ENCODE measurements at places on chromosomes 16 and 17.

GRCh38 chr16:79188115-79188738, 412.3 kb downstream of the MAF start:
- no peak for DNase-seq

GRCh38 chr16:19542138-19542821, 13.2 kb upstream of the VPS35L start:
- no peak for DNase-seq

GRCh38 chr17:609232-609810, 105.3 kb downstream of the VPS53 start:
- no peak for DNase-seq

DNA sequence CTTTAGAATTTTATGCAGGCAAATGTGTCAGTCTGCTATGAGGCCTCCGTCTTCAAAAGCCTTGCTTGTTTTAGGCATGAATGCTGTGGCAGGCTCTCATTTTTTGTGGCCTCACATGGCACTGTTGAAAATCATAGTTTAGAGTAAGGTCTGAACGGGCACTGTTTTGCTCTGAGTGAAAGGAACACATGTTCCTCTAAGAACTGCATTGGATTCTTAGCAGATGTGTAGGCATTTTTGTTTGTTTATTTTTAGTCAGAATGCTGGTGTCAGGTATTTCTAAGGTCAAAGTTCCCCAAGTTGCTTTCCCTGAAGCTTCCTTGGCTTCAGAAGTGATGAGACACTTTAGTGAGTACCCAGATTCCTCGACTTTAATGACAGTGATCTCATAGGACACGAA, 173.7 kb downstream of the HS3ST3B1 start:
- DNase-seq: no peak

GRCh38 chr17:27207073-27207513, 86.8 kb upstream of the WSB1 start:
- no peak for DNase-seq

DNA sequence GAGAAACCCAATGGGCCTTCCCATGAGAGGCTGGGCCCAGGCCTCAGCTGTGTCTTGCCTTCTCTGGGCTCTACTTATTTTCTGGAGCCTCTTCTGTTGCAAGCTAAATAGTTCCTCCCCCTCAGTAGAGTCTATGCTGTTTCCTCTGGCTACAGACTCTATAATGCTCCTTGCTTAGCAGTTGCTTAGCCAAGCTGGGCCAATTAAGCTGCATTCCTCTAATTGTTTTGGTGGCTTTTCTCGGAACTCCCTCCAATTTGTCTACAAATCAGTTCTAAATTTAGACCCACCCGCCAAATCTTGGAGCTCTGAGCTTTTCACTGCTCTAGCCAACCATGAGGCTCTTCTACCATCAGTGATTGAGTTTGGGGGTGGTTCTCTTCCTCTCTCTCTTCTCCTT, 302.7 kb upstream of the ASIC2 start:
- no peak for DNase-seq

DNA sequence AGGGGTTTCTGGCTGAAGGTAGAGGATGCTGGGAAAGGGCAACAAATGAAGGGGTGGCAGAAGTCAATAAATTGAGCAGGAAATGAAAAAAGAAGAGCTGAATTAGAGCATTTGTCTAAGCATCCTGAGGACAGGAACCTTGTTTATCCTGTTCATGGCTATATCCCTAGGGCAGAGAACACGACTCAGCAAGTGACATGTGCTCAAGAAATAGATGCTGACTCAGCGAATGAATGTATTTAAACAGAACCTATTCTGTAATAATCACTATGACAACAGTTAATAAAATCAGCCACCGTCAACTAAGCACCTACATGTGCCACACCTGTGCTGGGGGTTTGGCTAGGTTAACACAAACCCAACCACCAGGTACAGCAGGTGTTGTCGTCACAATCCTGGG, 80.3 kb downstream of the CDK5R1 start:
- no peak for DNase-seq

GRCh38 chr16:25750488-25751216, 58.9 kb downstream of the HS3ST4 start:
- DNase-seq: no peak

GRCh38 chr16:56689171-56689570, 6.9 kb downstream of the MT1X start:
- no peak for DNase-seq

GRCh38 chr16:86584726-86585721, 6.7 kb downstream of the FOXL1 start:
- no peak for DNase-seq

GRCh38 chr17:49483599-49484509, 11.2 kb upstream of the NGFR start:
- no peak for DNase-seq

GRCh38 chr16:46717692-46718091, 28.2 kb downstream of the ORC6 start:
- no peak for DNase-seq

- no peak for DNase-seq
These were observed 82.6 kb downstream of the NOG start for GRCh38 chr17:56675876-56676660.

GRCh38 chr17:62876673-62877405, 68.7 kb upstream of the MARCHF10 start:
- DNase-seq: no peak

DNA sequence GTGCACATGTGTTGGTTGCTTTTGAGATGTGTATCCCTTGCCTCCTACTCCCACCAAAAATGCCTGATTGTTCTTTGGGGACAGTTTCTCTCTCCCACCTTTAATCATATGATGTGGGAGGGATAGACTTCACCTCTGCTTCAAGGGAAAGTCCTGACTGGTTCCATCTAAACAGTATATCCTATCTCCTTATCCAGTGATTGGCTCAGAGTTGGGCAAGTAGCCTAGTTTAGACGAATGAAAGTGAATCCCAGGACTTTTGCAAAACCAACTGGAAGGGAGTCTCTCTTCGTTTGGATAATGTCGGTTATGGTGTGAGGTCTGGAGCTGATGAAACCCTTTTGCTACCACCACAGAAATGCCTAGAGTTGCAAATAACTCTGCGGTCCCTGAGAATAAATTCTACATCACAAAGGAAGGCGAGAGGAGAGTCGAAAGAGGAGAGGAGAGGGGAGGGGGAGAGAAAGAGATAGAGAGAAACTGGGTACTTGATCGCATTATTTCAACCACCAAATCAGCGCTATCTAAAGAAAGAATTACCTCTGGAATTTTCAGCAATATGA, 77.1 kb upstream of the SALL1 start:
- no peak for DNase-seq

Data from ecto neural progenitor cell (in vitro differentiated cells).